ENCODE measurements at places on chromosomes 4 and X.

- DNase-seq: peak; percentile 99
Observed at GRCh38 chr4:10640561-10641201, 43.9 kb downstream of the CLNK start.

DNA sequence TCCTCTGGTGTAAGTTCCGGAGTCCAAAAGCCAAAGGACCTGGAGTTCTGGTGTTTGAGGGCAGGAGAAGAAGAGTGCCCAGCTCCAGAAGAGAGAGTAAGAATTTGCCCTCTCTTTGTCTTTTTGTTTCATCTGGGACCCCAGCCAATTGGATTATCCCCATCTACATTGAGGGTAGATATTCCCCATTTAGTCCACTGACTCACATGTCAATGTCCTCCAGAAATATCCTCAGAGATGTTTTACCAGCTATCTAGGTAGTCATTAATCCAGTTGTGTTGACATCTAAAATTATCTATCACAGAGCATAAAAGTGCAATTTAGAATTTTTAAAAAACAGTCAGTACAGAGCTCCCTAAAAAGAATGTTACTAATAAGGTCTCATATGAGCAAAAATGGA lies 132.9 kb upstream of the TMEM47 start:
- no peak for DNase-seq

- DNase-seq: peak; percentile 70
Observed at GRCh38 chr4:104976262-104976661, 170.4 kb upstream of the TET2 start.

DNA sequence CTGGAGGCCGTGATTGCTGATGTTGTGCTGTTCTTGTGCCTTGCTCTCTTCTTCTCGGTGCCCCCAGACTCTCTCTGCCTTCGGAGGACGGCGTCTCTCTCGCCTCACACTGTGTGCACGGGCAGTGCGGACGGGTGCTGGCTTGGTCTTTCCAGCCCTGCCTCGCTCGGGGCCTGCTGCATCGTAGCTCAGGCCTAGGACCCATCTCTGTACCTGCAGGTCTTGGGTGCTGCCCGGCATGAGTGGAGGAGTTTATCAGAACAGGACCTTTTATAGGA lies 18.2 kb downstream of the RGS12 start:
- DNase-seq: no peak

GRCh38 chrX:68997911-68998310 lies 167.3 kb downstream of the PJA1 start:
- no peak for DNase-seq

DNA sequence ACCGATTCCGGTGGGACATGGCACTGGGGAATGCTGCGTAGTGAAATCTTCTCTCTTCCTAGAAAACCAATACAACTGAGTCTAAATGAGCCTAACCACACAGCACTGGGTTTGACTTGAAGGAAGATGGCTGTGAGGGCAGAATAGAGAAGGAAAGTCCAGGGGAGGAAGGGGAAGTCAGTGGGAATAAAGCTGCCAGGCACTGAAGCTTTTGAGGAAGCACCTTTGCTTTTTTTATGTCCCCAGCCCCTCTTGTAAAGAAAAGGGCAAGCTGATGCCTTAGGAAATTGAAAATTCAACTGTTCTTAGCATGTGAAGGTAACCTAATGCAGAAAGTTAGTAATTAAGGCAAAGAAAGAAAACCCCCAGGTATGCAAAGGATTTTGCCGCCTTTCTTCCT lies 20.6 kb downstream of the MED28 start:
- peak; percentile 29 for DNase-seq

GRCh38 chr4:160296476-160296875 lies 1193.6 kb downstream of the RAPGEF2 start:
- no peak for DNase-seq

GRCh38 chr4:38923746-38924145 lies 56.1 kb downstream of the FAM114A1 start:
- no peak for DNase-seq

- no peak for DNase-seq
Observed at GRCh38 chr4:96767815-96768480, 928.1 kb downstream of the PDHA2 start.

- DNase-seq: no peak
Observed at GRCh38 chrX:74546984-74547383, 67.4 kb downstream of the RLIM start.

GRCh38 chr4:32161392-32161791 lies 1441.2 kb downstream of the PCDH7 start:
- DNase-seq: peak; percentile 88

DNA sequence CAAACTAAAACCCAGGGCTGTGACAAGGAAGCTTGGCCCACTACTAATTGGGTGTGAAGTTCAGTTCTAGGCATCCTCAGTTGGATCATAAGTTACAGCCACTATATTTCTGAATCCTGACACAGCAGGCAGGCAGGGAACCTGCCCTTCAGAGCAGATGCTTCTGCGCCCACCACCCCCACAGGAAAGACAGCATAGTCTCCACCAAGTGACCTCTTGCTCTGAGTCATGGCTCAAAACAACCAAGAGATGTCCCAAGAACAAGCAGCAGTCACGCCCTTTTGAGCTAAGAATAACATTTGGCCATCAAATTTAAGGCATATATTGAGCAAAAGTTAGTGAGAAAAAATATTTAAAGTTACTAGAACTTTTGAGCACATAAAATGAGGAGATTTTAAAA lies 170.7 kb upstream of the SMARCAD1 start:
- DNase-seq: peak; percentile 45

GRCh38 chr4:24210332-24210902 lies 320.6 kb upstream of the PPARGC1A start:
- DNase-seq: peak; percentile 72

DNA sequence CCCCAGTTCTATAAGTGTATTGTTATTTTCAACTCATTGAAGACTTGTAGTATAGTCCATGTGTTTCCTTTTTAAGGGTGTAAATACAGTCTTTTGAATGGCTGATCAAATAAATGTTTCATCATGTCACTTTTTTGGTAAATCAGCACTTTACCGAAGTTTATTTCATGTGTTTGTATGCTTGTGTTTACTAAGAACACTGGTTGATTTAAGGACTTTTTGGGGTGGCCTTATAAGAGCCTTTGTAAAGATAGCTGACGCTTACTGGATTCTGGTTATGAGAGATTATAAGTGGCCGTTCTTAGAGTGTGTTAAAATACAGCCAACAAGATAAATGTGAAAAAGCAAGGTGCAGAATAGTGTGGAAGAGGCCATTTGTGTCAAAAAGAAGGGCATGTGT lies 2.6 kb downstream of the UBE2K start:
- no peak for DNase-seq

DNA sequence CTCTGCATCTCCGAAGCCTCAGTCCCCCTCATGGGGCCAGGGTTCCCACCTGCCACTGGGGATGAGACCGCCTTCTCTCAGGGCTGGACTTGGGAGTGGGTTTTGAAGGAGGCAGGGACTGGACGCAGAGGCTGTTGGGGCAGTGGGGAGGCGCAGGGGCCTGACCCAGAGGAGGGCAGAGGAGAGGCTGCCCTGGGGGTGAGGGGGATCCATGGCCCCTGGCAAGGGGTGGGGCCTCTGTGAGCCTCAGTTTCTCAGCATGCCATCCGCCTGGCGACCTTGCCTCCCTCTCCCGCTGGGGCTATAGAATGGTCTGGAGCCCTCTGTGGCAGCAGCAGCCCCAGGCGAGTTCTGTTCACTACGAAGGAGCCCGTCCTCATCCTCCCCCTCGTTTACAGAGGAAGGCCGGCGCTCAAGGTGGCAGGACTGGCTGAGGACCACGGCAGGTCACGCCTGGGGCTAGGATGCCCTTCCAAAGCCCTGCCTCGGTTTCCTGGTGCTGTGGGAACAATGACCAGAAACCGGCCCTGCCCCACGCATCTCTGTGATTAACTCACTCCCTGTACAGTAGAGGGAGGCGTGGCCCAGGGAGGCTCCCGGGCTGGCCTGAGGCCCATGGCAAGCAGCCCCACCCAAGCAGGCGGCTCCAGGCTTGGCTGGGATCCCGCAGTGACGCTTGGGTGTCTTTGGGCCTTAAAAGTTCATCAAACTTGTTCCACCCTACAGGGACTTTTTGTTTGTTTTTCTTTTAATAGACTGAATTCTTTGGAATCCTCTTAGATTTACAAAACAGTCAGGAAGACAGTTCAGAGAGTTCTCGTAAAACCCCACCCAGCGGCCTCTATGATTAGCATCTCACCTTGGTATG lies 16.0 kb upstream of the SH3TC1 start:
- DNase-seq: no peak

DNA sequence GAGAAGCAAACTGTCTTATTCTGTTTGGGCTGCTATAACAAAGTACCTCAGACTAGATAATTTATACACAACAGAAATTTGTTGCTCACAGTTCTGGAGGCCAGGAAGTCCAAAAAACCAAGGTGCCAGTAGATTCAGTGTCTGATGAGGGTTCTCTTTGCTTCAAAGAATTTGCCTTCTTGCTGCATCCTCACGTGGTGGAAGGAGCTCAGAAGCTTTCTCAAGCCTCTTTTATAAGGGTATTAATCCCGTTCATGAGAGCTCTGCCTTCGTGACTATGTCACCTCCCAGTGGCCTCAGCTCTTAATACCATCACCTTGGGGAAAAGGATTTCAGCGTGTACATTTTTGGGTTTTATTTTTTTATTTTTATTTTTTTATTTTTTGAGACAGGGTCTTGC lies 20.1 kb downstream of the CA5B start:
- DNase-seq: no peak

GRCh38 chr4:8171984-8172924 lies 13.6 kb upstream of the ABLIM2 start:
- DNase-seq: no peak

- no peak for DNase-seq
Observed at GRCh38 chr4:37157476-37158167, 86.9 kb upstream of the NWD2 start.

DNA sequence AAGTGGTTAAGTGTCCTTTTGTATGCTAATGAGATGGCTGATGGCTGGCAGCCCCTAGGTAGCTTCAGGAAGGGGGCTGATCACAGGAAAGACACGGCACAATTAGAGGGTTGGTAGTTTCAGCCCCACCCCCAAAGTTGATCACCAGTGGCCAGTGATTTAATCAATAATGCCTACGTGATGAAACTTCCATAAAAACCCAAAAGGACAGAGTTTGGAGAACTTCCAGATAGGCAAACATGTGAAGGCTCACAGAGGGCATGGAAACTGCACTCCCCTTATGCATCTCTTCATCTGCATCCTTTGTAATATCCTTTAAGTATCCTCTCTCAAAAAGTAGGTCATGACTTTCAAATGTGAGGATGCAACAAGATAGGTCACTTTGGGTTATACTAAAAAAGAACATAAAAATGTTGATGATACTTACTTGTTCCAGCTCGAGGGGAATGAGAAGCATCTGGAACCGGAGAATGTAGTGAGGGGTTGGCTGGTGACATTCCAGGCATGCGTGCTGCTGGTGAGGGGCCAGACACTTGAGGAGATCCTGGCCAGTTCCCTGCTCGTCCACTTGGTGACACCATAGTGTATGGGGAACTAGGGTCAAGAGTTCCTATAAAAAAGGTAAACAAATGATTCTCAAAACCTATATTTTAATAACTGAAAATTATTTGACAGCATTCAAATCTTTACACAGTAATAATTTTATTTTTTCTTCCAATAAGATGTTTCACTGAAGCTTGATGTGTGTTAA lies 16.7 kb upstream of the CXorf38 start:
- no peak for DNase-seq

DNA sequence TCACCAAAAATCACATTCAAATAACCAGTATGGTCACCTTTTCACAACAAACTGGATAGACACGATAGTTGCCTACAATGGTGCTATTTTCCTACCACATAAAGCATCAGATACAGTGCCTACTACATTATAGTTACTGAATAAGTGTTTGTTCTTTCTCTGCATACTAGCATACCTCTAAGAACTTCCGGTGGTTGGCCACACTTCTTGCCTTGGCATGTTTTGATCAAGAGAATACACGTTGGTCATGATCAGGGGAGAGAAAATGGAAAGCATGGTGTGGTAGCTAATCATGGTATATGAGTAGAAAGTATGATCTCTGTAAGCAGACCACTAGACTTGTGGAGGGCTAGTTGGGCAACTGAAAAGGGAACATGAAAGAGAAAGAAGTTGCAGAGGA lies 322.8 kb upstream of the DIAPH2 start:
- DNase-seq: peak; percentile 32

GRCh38 chr4:78308517-78308916 lies 243.1 kb upstream of the ANXA3 start:
- DNase-seq: no peak

DNA sequence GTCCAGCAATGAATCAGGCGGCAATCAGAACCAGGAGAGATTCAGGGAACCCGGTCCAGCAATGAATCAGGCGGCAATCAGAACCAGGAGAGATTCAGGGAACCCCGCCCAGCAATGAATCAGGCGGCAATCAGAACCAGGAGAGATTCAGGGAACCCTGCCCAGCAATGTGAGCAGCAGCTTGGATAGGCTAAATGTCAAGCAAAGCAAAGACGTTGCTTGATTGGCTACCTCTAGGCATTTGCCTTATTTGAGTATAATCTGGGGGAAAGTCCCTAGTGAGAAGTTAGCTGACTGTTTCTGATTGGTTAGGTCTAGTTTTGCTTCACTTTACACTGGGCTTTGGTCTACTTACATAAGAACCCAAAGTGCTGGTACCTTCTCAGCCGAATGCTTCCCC lies 1212.2 kb upstream of the TENM3 start:
- DNase-seq: no peak

DNA sequence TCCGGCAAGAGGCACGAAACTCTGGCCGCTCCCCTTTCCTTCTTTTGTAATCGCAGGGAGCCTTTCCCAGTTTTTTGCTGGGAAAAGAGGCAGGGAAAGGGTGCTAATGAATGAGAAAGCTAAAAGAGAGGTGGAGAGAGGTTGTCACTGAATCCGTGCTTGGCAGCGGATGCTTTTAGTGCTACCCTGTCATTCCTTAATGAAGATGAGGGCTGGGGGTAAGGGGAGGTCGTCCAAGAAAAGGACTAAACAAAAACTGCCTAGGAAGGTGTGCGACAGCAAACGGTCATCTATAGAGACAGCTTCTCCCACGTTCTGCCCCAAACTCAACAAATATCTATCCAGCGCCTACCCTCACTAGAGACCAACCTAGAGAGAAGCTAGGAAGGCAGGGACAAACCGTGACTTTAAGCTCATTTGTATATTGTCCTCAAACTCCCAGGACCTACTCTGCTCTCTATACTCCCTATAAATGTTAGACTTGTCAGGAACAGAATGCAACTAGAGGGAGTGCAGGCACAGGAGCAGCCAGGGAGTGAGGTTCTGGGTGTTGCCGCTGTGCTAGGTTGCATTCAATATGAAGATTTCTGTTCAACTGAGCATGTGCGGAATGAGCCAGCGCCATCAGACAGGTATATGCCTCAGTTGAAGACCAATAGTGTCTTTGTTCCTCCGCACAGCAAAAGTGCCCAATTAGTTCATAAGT lies 777 bp upstream of the CASK start:
- no peak for DNase-seq

GRCh38 chr4:86592553-86593249 lies 1.4 kb upstream of the PTPN13 start:
- DNase-seq: no peak

DNA sequence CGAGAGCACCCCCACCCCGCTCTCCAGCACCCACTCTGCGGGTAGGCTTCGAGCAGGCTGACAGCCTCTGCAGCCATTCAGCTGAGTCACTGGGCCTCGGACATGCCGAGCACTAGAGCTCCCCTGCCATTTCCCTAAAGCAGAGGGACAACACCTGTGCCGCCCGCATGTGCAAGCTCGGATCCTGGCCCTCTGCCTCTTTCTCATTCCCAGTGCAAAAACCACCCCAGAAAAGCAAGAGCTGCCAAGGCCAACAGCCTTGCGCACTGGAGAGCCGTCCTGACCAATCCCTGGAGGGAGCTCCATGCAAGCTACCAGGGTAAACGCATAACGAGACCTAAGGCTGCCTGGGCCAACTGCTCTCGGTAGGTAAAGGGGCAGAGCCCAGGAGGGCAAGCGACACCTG lies 5.3 kb downstream of the HCFC1 start:
- DNase-seq: no peak

All from MV-4-11 (cell line).